Activated CD4-positive, alpha-beta T cell treated with anti-CD3 and anti-CD28 coated beads for 36 hours (primary cell): ENCODE measurements at places on chromosomes 11 and 22.

GRCh38 chr22:20659258-20659657 lies 114.7 kb upstream of the SERPIND1 start:
- DNase-seq: no peak

DNA sequence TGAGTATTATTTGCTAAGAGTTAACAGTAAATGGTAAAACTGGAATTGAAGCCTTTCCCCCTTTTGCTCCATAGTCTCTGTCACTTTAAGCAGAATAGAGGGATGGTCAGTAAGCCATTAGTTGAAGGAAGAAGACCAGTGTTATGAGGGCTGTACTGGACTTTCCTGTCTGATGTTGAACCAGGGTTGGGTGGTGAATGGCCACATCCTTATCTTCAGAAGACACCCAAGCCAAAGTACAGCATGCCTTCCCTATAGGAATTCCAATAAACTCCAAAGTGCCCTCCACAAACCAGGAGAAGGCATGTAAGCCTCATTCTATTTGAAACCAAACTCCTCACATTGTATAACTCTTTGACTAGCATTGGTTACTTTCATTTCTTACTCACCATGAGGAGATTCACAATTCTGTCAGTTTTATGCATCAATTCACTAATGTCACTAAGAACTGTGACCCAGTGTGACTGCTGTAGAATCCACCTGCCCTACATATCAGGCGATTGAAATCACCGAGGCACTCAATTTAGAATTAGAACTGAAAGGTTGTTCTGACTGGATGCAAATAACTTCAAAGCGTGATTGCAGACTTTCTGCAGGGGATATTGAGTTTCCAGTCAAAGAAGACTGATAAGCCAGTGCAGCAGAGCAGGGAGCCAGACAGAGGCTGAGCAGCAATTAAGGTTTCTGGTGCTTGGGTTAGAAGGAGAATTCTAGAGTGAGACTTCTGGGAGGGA lies 107.1 kb upstream of the DDI1 start:
- DNase-seq: no peak

GRCh38 chr11:86089659-86090058 lies 20.8 kb upstream of the PICALM start:
- DNase-seq: no peak

DNA sequence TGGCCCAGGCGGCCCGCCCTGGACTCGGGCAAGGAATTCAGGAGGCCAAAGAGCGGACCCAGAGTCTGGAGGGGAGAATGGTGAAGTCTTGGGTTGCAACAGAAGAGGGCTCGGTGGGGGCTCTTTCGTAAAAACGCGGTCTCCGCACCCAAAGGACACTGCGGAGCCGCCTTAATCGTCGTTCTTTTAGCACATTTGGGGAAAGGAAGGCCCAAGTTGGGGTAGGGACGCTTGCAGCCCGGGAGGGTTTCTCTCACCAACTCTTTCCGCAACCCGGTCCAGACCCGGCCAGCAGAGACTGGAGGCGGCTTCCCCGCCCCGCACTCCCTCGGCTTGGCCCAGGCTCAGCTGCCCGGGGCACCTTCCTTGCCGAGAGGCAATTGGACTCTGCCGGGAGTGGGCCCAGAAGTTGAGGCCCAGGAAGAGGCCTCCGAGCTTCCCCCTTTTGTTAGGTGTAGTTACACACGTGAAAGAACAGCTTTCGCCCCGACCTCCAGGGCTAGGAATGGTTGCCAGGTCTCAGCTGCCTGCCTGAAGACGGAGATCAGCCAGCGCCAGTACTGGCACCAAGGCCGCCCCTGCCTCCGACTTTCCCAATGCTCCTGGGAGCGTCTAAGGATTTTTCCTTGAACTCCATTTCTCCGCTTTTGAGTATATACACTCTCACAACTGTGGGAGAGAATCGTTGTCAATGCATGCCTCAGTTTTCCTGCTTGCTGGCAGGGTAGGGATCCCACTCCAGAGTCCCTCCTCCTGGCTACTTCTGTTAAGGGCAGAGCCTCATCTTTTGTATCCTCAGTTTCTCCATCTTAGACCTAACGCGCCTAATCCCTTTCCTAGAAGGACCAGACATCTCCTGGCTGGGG lies 3.7 kb downstream of the ALX4 start:
- no peak for DNase-seq

- DNase-seq: no peak
Measured at GRCh38 chr11:70462818-70463477, 64.6 kb downstream of the CTTN start.

- no peak for DNase-seq
Measured at GRCh38 chr11:104098555-104098954, 62.1 kb downstream of the DDI1 start.

DNA sequence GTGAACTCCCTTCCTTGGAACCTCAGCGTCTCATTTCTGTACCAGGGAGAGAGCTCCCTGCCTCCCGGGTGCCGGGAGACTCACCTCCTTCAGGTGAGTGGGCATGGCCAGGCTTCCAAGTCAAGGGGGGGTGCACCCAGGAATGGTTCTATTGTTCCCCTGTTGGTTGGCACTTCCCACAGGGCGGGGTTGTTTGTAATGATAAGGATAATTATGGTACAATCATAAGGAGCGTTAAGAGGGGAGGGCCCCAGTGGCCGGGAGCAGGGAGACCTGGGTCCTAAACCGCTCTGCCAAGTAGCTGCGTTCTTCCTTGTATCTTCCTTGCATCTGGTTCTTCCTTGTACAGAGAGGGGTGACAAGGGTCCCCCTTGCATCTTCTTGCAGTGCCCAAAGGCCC lies 79.1 kb downstream of the LRRC32 start:
- no peak for DNase-seq

DNA sequence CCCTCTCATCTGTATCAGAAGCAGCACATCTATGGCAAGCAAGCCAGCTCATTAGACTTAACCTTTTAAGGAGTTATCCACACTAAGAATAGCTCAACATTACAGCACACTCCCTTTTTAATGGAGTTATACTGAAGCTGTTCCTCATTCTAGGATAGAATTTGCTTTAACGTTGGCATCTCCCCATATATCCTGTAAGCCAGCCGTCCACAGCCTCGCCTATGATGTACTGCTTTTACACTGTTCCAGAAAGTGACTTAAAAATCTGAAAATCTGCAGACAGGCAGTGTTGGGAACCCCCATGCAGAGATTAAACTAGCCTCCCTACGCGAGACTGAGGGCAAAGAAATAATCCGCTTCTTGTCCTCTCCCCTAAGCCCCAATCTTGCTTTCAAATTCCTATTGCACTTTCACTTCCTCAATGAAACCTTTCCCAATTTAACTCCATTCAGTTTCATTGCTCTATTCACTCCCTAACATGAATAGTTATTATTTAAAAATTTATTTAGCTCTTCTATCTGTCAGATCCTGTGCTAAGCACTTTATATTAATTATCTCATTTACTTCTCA lies 225.0 kb downstream of the BLID start:
- no peak for DNase-seq

- DNase-seq: no peak
Measured at GRCh38 chr22:38937541-38937940, 19.9 kb upstream of the APOBEC3A start.

GRCh38 chr11:110968348-110969062 lies 256.3 kb upstream of the ARHGAP20 start:
- no peak for DNase-seq

DNA sequence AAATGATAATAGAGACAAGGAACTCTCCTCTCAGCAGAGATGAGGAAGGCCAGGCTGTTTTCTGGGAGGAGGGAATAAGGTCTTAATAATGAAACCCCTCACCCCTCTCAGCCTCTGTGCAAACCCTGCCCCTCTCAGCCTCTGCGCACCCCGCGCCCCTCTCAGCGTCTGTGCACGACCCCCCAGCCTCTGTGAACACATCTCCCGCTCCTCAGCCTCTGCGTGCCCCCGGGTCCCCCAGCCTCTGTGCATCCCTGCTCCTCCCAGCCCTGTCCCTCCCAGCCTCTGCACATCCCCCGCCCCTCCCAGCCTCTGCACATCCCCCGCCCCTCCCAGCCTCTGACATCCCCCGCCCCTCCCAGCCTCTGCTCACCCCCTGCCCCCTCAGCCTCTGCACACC lies 837.8 kb downstream of the TBC1D22A start:
- DNase-seq: no peak

DNA sequence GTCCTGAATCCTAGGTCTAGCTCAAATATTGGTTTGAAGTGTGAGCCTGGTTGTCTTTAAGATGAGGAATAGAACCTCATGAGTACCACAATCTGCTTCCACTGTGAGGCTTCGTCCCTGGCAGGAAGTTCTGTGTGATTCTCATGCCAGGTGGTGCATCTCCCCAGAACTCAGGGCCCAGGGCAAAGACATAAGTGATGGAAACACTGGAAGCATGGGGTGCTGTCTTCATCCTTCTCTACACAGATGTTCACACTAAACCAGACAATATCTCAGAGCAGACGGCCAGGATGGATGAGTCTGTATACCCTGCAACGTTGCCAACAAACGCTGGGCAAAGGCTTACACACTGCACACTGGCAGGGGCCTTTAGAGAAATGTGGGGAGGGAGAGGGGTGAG lies 475.9 kb upstream of the B3GAT1 start:
- no peak for DNase-seq

GRCh38 chr11:97451441-97451840 lies 1061.6 kb downstream of the JRKL start:
- DNase-seq: no peak

GRCh38 chr11:108662700-108663099 lies 2.2 kb upstream of the DDX10 start:
- no peak for DNase-seq
